NCI-H1417 (cell line): ENCODE measurements at places on chromosomes 6 and 20.
A peak's percentile ranks its signal among the peaks of the same experiment; 100 is the strongest.

DNA sequence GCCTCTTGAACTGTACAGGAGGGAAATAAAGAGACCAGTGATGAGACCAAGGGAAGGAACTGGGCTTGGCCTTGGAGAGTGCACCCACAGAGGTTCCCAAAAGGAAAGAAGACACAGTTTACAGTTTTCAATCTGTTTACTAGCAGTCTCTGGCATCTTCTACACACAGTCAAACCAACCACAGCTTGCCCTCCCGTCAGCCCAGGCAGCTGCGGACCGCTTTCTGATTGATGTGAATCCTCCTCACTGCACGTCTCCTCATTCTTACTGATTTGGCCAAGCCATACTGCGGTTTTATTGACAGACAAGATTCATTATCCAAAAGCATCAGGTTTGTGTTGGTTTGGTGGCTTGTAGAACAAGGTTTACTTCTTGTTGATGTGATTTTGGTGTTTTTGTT is 104.5 kb upstream of the ASF1A start:
- no peak for DNase-seq

DNA sequence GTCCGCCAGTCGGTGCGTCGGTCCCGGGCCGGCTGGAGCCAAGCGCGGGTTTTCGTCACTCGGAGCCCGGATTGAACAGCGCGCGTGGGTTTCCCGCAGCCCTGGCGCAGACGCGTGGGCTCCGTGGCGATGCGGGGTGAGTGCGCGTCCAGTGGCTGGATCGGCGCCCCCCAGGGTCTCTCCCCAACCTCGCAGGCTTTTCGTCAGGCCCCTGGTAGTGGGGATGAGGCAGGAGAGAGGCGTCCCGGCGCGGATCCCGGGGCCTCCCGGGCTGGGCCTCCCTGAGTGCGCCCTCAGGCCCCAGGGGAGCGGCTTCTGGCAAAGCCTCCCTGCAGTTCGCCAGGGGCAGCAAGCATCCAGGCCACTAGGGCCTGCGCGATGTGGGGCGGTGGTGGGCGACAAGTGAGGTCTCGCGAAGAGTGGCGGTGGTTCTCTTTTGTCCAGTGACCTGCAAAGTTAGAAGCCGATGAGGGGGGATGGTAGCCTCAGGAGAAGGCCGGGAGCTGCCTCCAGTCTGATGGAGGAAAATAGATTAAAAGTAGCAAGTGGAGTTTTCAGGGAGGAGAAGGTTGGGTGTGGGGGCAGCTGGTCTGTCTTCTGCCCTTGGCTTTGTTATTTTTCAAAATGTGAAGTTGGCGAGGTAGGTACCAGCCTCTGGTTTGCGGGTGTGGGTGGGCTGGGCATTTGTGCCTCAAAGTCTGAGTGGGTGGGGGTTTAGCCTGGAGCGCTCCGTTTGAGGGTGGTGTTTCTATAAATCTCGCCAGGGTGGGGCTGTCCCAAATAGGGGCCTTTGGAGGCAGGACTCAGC is 1.6 kb downstream of the TOX2 start:
- DNase-seq = no peak

DNA sequence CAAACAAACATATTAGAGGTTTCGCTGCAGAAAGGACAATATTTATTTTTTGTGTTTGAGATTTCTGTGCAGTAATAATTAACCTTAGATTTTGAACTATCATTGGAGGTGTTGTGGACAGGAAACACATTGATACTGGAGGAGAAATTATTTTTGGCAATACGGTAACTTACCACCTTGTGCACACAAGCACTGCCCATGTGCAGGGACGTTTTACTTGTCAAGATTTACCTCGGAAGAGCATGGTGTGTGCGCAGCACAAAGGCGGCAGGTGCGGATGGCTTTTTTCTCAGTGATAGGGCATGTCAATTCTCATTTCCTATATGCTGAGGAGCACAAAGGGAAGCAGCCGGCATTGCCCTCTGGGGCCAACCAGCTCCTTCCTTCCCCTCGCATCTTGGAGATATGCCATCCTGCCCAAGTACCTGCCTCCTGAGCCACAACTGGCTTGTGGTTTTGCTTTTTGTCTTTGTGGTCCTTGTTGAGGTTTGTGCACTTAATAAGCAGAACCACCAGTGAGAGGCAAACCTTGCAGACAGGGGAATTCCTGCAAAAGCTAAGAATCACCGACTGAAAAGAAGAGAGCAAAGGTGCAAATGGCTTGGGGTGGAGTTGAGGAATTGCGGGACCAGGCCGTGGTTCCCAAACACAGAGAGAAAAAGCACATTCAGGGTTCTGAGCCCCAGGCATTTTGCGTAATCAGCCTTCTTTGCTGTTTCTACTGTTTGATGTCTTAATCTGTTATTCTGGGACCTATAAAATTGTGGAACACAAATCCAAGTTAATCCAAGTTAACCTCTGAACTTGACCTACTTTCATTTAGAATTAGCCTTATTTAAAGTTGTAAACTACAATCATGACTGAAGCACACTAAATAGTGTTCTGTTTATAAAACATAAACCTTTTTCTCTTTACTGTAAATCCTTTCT is 21.9 kb downstream of the SAMD5 start:
- DNase-seq = peak; percentile 29

DNA sequence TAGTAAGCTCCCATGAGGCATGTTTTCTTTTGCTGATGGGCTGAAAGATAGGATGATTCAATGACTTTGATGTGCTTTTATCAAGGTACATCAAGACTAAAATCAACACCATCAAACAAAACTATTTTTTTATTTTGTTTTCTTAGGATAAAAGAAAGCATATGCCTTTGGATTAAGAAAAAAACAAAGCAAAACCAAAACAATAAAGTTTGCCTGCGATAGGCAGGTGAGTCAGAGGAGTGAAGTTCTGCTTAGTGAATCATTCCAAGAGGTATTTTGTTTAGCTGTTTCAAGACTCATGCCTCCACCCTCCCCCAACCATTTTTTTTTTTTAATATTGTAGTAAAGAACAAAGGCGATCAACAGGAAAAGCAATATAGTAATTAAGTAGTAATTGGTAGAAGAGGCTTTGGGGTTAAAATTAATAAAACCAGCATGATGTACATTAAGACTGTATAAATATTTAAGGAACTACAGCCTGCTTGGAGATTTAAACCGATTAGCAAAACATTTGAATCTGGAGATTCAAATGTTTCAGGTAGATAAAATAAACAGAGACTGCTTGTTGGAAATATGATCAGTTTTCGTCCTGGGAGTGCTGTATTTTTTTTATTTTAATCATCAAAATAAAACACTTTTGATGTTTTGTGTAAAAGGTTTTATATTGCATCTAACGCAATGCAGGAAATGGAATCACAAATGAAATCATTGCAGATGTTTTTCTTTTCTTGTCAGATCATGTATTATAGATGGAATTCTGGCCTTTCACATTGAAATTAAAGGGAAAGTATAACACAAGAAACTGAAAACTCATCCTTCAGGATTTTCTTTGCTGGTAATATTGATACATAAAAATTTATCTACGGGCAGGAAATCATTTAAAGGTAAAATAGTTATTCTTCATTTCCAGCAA is 482.3 kb upstream of the MANEA start:
- DNase-seq = no peak

DNA sequence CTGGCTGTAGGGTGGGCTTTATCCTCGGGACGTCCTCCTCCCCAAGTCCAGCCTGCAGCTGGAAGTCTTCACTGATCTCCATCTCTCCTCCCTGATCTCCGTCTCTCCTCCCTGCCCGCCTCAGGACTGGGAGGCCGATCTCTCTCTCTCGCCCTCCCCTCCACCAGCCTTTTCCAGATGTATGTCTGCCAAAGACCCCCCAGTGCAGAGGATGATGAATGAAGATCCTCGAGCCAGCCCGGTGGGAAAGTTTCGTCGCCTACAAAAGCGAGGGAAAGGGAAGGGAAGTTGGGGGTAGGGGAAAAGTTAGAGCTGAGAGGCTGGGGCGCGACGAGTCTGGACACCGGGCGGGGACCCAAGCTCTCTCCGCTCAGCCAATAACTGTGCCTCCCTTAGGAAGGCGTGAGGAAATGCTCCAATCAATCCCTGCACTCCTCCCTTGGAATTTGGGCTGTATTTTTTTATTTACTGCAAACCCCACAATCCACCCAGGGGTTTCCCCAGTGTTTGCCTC is 595 bp upstream of the SRF start:
- DNase-seq = no peak

GRCh38 chr20:45919542-45920399 is 7.8 kb upstream of the PLTP start:
- peak; percentile 39 for DNase-seq

GRCh38 chr20:54515793-54516628 is 40.6 kb downstream of the DOK5 start:
- DNase-seq = no peak

GRCh38 chr6:136961848-136962247 is 39.7 kb downstream of the SLC35D3 start:
- peak; percentile 77 for DNase-seq

GRCh38 chr6:135996668-135997067 is 145.2 kb downstream of the PDE7B start:
- no peak for DNase-seq

DNA sequence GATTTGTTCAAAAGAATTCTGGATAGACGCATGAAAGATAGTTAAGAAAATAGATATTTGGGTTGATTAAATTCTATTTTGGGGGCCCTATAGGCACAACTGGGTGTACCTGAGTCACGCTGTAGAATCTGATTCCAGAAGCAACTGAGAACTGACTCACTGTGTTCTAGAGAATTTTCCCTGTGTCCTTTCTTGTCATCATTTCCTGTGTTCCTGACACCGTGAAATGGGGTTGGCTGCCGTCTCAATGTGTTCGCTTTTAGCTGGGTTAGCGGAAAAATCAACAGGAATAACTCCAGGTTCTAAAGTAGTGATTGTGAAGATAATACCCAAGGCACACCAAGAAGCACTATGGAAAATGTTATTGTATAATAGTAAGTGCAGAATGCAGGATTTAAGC is 5.0 kb downstream of the GCNT2 start:
- DNase-seq = no peak

DNA sequence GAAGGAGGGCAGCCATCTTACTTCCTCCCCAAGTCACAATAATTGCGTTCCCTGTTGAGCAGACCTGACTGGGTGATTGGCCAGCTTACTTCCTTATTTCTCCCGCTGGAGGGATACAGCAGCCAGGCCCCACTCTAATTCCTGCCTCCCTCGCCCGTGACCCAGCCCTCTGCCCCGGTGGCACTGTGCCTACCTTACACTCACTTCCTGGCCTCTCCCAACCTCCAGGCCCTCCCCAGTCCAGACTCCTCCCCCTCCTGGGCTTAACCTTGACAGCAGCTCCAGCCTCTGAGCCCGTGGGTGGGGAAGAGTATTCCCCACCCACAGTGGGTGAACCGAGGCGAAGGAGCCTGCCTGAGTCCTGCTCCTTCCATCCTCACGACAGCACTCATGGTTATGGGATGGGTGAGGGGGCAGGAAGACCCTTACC is 3.0 kb downstream of the BAK1 start:
- DNase-seq = no peak

DNA sequence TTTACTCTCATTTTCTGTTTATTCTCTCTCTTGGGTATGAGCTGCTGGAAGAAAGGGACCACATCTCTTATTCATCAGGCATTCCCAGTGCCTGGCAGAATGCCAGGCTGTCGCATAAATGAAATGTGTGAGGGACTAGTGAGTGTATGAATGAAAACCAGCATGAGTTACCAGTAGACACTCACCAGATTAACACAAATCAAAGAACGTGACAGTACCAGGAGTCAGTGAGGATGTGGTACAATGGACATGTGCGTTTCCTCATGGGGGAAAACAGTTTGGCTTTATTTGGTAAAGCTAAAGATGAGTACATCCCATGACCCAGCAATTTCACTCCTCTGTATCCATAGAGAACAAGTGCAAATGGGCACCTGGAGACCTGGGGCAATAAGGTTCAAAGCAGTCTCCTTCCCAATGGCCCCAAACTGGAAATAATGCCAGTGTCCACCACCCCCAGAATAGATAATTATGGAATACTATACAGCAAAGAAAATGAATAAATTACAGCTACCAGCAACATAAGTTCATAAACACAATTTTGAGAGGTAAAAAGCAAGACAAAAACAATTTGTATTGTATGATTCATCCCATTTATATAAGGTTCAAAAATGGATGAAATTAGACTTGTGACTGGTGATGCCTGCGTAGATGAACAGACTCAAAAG is 93.3 kb downstream of the CDH22 start:
- peak; percentile 71 for DNase-seq

DNA sequence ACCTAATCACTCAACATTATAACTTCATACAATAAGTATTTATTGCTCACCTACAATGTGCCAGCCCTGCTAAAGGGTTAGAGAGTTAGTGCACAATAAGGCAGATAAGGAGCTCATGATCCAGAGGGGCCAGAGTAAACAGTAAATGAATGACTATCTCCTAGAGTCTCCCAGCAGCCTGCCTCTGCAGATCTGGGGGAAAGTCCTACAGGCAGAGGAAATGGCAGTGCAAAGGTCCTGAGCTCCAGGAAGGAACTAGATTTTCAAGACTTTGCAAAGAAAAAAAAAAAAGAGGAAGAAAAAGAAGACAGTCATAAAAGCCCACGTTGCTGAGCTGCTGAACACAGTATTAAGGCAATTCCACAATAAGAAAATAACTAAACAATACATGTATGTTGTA is 160.1 kb downstream of the SIM1 start:
- DNase-seq = no peak

GRCh38 chr6:90146921-90147649 is 149.6 kb downstream of the BACH2 start:
- DNase-seq = no peak

GRCh38 chr6:139905404-139906052 is 531.1 kb upstream of the CITED2 start:
- no peak for DNase-seq

- DNase-seq = no peak
These were observed 199.1 kb downstream of the CENPW start for GRCh38 chr6:126539022-126539421.

- DNase-seq = no peak
These were observed 523 bp upstream of the COX7A2 start for GRCh38 chr6:75244063-75244584.

DNA sequence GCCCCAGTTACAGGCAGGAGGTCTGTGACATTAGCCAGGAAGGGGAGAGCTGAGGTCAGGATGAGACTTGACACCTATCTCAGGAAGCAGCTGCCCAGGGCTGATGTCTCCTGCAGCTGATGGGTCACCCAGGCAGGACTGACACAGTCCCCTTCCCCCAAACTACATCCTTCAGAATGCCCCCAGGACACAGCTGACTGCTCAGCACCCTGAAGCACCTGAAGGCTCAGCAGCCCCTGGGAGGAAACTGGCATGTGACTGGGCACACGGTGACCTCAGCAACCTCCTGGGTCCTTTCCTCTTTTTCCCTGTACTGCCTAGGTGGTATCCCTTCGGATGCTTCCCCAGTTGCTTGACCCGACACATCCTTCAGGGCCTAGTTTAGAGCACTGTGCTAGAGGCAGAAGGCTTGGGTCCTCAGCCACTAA is 1.9 kb downstream of the SDC4 start:
- DNase-seq = no peak

GRCh38 chr20:48456366-48457192 is 371.2 kb downstream of the PREX1 start:
- no peak for DNase-seq
